ENCODE measurements at places on chromosomes 4 and X.

GRCh38 chr4:2286904-2287593 lies 25.1 kb upstream of the MXD4 start:
- H3K4me3 ChIP-seq: no peak overlapping the region
- H3K27ac ChIP-seq: no peak overlapping the region
- H3K36me3 ChIP-seq: no peaks in the 10 kb centered on the region

- no peaks in the 10 kb centered on the region for H3K36me3 ChIP-seq
- DNase-seq: no peak
- H3K4me1 ChIP-seq: no peaks in the 10 kb centered on the region
- H3K27me3 ChIP-seq: no peaks in the 10 kb centered on the region
- no peak overlapping the region for H3K27ac ChIP-seq
- H3K4me3 ChIP-seq: no peak overlapping the region
These were observed 2691.0 kb downstream of the PCDH7 start for GRCh38 chr4:33411182-33411581.

DNA sequence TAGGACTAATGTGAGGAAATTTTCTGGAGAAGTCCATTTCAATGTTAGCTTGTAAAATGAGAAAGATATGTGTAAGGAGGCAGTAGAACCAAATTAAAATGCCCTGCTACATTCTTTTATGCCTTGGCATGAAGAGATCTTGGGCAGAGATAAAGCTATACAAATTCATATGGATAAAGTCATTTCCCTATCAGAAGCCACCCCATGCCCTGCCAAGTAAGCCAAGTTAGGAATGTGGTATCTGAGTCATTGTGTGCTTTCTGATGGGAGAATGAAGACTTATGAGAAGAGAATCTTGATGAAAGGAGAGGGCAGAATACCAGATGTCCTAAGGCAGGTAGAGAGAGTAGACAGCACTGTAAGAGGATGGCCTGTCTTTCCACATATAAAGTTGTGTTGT lies 83.7 kb downstream of the TEX13A start:
- no peaks in the 10 kb centered on the region for H3K4me1 ChIP-seq
- H3K27ac ChIP-seq: no peak overlapping the region
- no peak overlapping the region for H3K4me3 ChIP-seq
- no peaks in the 10 kb centered on the region for H3K36me3 ChIP-seq
- no peak for DNase-seq

GRCh38 chr4:2929469-2929868 lies 33.7 kb downstream of the NOP14 start:
- H3K27me3 ChIP-seq: no peaks in the 10 kb centered on the region
- H3K4me1 ChIP-seq: peaks cover 16% of the 10 kb centered on the region
- DNase-seq: peak; percentile 4
- H3K27ac ChIP-seq: peak overlapping the region; percentile 47

DNA sequence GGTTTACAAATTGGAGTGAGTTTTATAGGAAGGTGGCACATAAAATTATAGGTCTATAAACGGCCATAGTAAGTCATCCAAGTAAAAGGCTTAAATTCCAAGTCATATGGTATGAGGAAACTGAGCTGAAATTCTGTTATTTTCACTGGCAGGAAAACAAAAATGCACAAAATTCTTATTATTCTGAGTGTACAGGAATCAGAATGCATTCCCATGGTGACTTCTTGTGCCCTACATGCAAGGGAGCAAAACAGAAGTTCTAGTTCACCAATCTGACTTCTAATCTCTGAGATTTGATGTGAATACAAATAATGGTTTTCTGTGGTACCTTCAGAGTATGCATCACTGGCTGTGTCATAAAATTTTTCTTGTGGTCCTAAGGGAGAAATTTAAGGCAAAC lies 102.9 kb downstream of the CLCN4 start:
- H3K4me3 ChIP-seq: no peak overlapping the region
- H3K27ac ChIP-seq: no peak overlapping the region
- no peaks in the 10 kb centered on the region for H3K27me3 ChIP-seq

DNA sequence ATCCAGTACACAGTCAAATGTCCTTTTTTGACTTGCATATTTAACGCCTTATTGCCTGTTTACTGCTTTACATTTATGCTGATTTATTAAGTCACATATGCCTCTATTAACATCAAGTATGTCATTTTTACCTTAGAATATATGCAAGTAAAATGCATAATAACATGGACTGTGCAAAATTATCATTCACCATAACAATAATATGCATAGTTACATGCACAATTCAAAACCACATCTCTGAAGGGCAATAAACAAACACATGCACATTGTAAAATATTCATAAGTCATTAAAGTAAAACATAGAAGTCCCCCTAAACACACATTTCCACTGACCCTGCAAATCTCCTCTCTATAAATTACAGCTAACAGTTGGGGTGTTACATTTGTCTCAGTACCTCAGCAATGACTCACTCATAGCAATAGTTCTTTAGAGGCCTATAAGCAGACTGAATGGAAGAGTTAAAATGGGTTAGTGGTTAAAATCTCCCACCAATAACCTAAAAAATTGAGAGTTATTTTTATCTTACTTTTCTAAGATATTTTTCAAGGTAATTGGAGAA lies 61.1 kb downstream of the ADAMTS3 start:
- H3K4me1 ChIP-seq: no peaks in the 10 kb centered on the region
- H3K36me3 ChIP-seq: no peaks in the 10 kb centered on the region
- no peak overlapping the region for H3K27ac ChIP-seq

DNA sequence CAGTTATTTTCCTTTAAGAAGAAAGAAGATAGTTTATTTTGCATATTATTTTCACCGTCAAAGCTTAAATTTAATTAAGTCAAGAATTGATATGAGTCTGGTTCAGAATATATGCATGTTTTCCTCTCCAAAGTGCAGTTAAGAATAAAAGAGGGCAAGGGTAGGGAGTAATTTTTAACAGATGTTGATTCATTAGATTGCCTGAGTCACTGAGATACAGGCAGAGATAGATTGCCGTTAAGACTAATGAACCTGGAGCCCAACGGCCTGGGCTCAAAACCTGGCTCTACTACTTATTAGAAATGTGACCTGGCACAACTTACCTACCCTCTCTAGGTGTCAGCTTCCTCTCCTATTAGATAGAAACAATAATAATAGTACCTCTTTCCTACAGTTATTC lies 1037.4 kb upstream of the PABPC4L start:
- H3K27me3 ChIP-seq: no peaks in the 10 kb centered on the region
- H3K27ac ChIP-seq: no peak overlapping the region
- no peak for DNase-seq
- H3K36me3 ChIP-seq: no peaks in the 10 kb centered on the region
- H3K4me1 ChIP-seq: no peaks in the 10 kb centered on the region
- no peak overlapping the region for H3K4me3 ChIP-seq

- no peaks in the 10 kb centered on the region for H3K36me3 ChIP-seq
- DNase-seq: peak; percentile 38
- no peaks in the 10 kb centered on the region for H3K4me1 ChIP-seq
- no peak overlapping the region for H3K4me3 ChIP-seq
These were observed 68.3 kb upstream of the RBPJ start for GRCh38 chr4:26252349-26253025.

DNA sequence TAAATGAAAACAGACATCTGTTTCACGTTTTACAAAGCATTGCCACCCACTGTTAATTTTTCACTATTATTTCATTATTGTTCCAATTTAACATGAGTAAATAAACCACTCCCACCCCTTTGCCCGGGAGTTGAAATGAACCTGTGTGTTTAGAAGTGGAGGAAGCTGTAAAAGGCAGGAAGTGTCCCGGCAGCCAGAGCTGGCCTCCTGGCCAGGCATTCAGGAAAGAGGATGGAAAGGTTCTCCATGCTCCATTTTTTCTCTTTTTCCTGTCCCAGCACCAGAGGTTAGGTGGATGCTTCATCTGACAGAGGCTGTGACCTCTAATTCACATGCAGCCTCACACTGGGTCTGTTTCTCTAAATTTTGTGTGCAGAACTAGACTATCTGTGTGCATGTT lies 55.5 kb upstream of the LNX1 start:
- DNase-seq: no peak
- H3K36me3 ChIP-seq: no peaks in the 10 kb centered on the region
- no peaks in the 10 kb centered on the region for H3K4me1 ChIP-seq

DNA sequence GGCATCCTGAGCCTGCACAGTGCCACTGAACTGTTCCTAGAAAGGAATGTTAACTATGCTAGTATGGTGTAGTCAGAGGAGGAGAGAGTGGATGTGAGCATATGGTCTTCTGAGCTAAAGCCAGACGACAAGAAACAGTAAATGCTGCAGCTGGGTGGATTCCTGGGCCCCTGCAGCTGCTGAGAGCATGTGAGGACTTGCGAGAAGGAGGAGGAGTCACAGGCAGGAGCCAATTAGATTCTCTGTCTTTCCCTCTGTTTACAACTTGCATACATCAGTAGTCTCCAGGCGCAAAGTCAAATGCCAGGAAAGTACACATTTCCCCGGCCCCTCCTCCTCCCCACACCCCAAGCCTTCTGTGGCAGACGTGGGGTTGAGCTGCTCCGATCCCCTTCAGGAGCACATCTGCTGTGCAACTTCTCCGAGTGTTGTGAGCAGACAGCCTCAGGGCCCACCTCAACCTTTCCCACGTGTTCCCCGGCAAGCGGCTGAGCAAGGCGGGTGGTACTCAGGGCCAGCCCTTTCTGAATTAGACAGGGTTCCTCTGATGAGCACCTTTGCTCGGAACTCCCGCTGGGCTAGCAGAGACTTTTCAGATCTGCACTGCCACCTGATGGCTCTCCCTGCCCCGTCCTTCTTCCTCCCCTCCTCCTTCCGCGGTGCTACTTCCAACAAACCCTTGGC lies 108.7 kb upstream of the ATP6AP2 start:
- H3K36me3 ChIP-seq: no peaks in the 10 kb centered on the region
- H3K4me3 ChIP-seq: peak overlapping the region; percentile 50
- H3K27ac ChIP-seq: peak overlapping the region; percentile 83
- peak; percentile 48 for DNase-seq

- DNase-seq: no peak
- no peak overlapping the region for H3K27ac ChIP-seq
- H3K4me3 ChIP-seq: no peak overlapping the region
These were observed 39.8 kb upstream of the TMEM131L start for GRCh38 chr4:153426207-153426885.

GRCh38 chr4:113141901-113142346 lies 92.5 kb downstream of the ANK2 start:
- peaks cover 10% of the 10 kb centered on the region for H3K27me3 ChIP-seq
- H3K36me3 ChIP-seq: no peaks in the 10 kb centered on the region
- peaks cover 1% of the 10 kb centered on the region for H3K4me1 ChIP-seq
- no peak for DNase-seq
- no peak overlapping the region for H3K4me3 ChIP-seq

DNA sequence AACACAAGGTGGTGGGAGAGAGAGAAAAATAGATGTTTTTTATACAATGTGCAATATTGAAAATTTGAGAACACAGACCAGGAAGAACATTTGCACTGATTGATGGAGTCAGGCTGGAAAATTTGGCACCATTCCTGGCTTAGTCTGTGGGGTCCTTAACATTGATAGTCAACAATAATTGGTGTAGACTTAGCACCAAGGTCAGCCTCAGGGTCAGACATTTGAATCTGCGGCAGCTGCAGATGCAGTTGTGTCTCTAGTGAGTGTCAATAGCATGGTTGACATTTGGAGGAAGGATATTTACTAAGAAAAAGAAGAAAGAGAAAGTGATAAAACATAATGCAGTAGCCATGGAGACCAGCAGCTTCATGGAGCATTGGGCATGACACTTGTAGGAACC lies 31.5 kb upstream of the GLRA3 start:
- DNase-seq: no peak
- H3K27ac ChIP-seq: no peak overlapping the region
- H3K4me3 ChIP-seq: no peak overlapping the region
- H3K4me1 ChIP-seq: no peaks in the 10 kb centered on the region
- H3K27me3 ChIP-seq: no peaks in the 10 kb centered on the region

- peaks cover 85% of the 10 kb centered on the region for H3K36me3 ChIP-seq
- DNase-seq: no peak
These were observed 18.1 kb downstream of the CD40LG start for GRCh38 chrX:136666088-136666487.

DNA sequence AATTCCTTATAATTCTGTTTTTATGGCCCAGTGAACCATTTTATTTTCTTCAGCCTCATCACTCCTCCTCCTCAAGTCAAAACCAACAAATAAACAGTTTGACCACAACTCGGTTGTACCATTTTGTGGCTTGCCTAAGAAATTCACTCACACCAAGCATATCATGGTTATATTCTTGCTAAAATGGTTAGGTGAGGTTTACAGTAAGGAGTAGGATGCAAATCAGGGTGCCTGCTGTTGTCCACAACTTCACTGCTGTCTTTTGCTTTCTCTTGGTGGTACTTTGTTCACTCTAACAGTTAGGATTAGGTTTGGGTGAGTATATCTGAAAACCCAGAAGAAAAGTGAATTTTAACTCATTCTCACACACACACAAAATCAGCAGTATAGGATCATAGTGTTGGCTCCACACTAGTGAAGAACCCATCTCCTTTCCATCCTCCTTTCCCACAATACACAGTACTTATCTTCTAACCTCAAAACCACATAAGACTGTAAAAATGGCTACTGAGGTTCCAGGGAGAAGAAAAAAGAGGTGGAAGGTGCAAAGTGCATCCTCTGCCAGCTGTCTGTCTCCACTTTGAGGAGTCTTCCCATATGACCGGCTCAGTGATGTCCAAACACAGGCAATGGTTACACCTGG lies 368.8 kb downstream of the STPG2 start:
- H3K4me3 ChIP-seq: no peak overlapping the region
- H3K36me3 ChIP-seq: no peaks in the 10 kb centered on the region
- H3K4me1 ChIP-seq: no peaks in the 10 kb centered on the region
- no peaks in the 10 kb centered on the region for H3K27me3 ChIP-seq
- H3K27ac ChIP-seq: no peak overlapping the region
- no peak for DNase-seq

DNA sequence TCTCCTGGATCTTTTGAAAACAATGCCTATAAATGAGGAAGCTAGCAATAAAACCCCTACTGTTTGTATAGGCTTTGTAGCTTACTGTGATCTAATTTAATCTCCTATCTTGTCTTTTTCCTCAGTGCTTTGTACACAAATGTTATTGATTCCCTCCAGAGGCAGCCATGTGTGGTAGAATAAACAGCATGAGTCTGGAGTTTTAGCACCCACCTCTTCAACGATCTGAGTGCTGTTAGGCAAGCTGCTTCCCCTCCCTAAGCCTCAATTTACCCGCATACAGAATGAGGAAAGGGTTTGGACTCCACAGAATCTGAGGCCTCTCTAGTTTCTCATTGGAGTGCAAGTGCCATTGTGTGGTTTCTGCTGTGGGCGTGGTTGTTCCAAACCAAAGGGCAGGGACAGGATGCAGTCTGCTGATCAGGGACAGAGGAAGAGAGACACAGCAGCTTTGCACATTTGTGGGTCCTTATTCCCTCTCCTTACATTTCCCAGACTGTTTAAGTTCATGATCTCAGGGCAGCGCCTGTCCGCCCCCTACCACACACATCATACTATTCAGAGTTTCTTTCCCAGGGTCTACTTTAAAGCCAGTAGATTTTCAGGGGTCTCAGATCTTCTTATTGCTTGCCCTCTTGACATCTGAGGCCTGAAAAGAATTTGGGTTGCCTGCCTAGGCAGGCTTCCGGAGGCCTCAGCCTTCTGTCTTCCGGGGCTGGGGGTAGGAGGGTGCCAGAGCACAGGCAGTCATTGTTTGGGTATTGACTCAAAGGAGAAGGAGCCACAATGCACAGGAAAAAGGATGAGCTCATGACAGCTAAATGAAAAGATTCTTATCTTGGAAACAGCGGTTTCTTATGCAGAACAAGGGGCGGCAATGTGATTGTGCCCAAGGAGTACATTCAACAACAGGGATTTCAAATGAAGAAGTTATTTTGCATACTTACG lies 114.9 kb upstream of the TEX13D start:
- no peaks in the 10 kb centered on the region for H3K27me3 ChIP-seq
- DNase-seq: peak; percentile 79
- peak overlapping the region; percentile 71 for H3K4me3 ChIP-seq
- peaks cover 85% of the 10 kb centered on the region for H3K4me1 ChIP-seq

GRCh38 chrX:96433409-96434077 lies 251.1 kb upstream of the DIAPH2 start:
- H3K27ac ChIP-seq: no peak overlapping the region
- no peaks in the 10 kb centered on the region for H3K36me3 ChIP-seq
- peaks cover 2% of the 10 kb centered on the region for H3K27me3 ChIP-seq
- no peaks in the 10 kb centered on the region for H3K4me1 ChIP-seq
